ENCODE measurements at places on chromosomes 2 and 18. TPM values are rescaled to one million over a fixed set of nuclear protein-coding genes. Genes with fewer than 3 reads are reported as not detected.

The TTR gene
- 0.25 TPM for total RNA-seq

The LBX2 gene
- total RNA-seq = not detected

The ADAM23 gene
- 22.9 TPM for total RNA-seq

The ATP6V1C2 gene
- 0.25 TPM for total RNA-seq

The SPC25 gene
- total RNA-seq = 5.4 TPM

The RAB6C gene
- 0.98 TPM for total RNA-seq

The FKBP1B gene
- total RNA-seq = 76.5 TPM

The SPATA3 gene
- not detected for total RNA-seq

The SLC5A7 gene
- 2.5 TPM for total RNA-seq

The DLGAP1 gene
- total RNA-seq = 77.2 TPM

The TUBB8B gene
- total RNA-seq = not detected

The MC5R gene
- total RNA-seq = 0.25 TPM

The NOSTRIN gene
- total RNA-seq = 7.1 TPM

The FOXI3 gene
- 0.25 TPM for total RNA-seq

The REG3A gene
- total RNA-seq = not detected

The SF3B1 gene
- 224 TPM for total RNA-seq

The TNFAIP6 gene
- 0.25 TPM for total RNA-seq

The DCC gene
- 17.9 TPM for total RNA-seq
